ENCODE measurements at places on chromosomes 1 and 21. TPM values are rescaled to one million over a fixed set of nuclear protein-coding genes. Genes with fewer than 3 reads are reported as not detected.

LPAR3 gene
- total RNA-seq, result 1.1 TPM

S1PR1 gene
- total RNA-seq, result 170 TPM

PCP4 gene
- not detected for total RNA-seq

A3GALT2 gene
- not detected for total RNA-seq

VWA5B1 gene
- not detected for total RNA-seq

FGR gene
- not detected for total RNA-seq

CHIA gene
- not detected for total RNA-seq

TNFRSF18 gene
- 796 TPM for total RNA-seq

HTR1D gene
- total RNA-seq, result not detected

IGSF3 gene
- 2.1 TPM for total RNA-seq

BCAS2 gene
- total RNA-seq, result 39.3 TPM

KANK4 gene
- not detected for total RNA-seq

APCS gene
- total RNA-seq, result not detected

OPRD1 gene
- total RNA-seq, result not detected

DNA sequence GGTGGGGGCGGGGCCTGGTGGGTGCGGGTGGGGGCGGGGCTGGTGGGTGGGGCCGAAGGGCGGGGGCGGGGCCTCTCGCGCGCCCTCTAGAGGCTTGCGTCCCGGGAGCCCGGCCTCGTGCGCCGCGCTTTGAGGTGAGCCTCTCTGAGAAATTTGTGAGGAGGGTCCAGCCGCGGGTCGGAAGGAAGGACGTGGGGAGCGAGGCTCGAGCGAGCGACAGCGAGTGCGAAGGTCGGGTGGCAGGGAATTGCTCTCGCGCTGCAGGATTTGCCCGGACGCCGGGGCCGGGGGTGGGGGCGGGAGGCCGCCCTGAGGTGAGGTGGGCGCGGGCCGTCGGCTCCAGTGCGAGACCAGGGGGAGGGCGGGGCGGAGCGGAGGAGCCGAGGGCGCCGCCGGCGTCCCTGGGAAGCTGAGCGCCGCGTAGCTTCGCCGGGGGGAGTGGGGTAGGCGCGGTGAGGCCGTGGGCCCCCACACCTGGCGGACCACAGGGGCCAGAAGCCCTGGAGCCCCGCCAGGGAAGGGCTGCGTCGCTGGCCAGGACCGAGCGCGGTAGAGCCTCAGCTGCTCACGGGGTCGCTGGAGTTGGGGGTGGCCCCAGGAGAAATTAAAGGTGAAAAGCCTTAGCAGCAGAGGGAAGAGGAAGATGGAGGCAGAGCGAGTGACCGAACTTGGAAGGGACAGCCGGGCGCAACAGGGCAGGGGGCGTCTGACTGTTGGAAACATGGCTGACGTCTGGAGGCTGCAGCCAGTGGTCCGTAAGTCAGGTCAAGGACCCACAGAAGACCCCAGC is 754 bp upstream of the LSS start:
- ATAC-seq, result peak; percentile 53

GRCh38 chr1:113453771-113454083 is 63.4 kb downstream of the MAGI3 start:
- ATAC-seq, result no peak

DNA sequence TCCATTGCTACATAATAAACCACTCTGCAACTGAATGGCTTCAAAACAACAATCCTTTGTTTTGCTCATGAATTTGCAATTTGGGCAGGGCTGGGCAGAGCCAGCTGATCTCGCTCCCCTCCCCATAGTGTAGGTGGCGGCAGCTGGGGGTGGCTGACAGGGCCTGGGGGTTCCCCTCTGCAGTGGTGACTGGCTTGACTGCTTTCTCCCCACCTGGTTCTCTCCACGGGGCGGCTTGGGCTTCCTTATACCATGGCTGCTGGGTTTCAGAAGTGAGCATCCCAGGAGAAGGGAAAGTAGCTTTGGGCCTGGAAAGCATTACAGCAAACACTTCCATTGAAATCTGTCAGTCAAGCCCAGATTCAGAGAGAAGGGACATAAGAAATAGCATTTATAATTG is 129.7 kb upstream of the ZBTB40 start:
- ATAC-seq, result no peak

GRCh38 chr1:28913786-28914227 is 562 bp upstream of the EPB41 start:
- ATAC-seq, result no peak

DNA sequence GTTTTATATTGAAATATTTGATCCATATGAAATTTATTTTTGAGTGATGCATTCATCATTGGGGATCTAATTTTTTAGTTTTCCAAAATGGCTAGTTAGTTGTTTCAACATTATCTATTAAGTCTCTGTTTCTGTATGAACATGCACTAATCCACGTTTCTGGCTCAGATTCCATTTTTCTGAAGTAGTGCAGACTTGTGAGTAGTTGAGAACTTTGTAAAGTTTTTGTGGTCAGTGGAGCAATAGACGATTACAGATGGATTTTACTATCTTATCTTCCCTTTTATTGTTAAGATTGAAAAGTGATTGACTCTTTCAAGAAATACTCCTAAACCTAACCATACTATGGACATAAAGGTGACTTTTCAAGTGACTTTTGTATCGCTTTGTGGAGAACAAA is 16.7 kb downstream of the SOAT1 start:
- no peak for ATAC-seq

- ATAC-seq, result no peak
Measured at GRCh38 chr1:113861641-113862040, 9.9 kb downstream of the PTPN22 start.

- peak; percentile 62 for ATAC-seq
Measured at GRCh38 chr1:152110860-152111514, 4.3 kb downstream of the TCHH start.

DNA sequence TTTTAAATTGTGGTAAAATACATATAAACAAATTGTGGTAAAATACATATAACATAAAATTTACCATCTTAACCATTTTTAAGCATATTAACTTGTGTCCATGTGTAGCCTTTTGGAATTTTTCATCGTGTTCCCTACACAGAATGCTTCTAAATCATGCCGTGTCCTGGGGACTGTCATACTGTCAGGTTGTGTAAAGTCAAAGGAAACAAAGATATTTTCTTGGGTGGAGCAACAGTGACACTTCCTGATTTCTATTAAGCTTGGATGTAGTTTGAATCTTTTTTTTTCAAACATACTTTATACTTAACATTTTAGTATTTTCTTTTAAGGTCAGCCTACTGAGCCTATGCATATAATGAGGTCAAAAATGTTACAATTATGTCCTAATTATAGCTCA is 32.3 kb downstream of the DOP1B start:
- ATAC-seq, result no peak

- ATAC-seq, result no peak
Measured at GRCh38 chr1:94798462-94798861, 21.7 kb upstream of the SLC44A3 start.

GRCh38 chr1:206441336-206441967 is 28.8 kb upstream of the IKBKE start:
- no peak for ATAC-seq

GRCh38 chr1:89198491-89199072 is at the start of gene GBP4:
Gene GBP4 (minus strand): TSS chr1:89198942. CDS start chr1:89198834, 108 bp downstream.
- ATAC-seq, result peak; percentile 77

GRCh38 chr21:42091899-42092508 is 20.9 kb downstream of the UMODL1 start:
- ATAC-seq, result no peak

GRCh38 chr21:39007532-39007931 is 175.7 kb downstream of the PSMG1 start:
- ATAC-seq, result no peak

- no peak for ATAC-seq
Measured at GRCh38 chr1:215081661-215082531, 641 bp upstream of the KCNK2 start.

- ATAC-seq, result no peak
Measured at GRCh38 chr1:235724730-235725129, 75.1 kb upstream of the GNG4 start.

GRCh38 chr1:75444220-75444619 is 166.7 kb downstream of the SLC44A5 start:
- no peak for ATAC-seq

DNA sequence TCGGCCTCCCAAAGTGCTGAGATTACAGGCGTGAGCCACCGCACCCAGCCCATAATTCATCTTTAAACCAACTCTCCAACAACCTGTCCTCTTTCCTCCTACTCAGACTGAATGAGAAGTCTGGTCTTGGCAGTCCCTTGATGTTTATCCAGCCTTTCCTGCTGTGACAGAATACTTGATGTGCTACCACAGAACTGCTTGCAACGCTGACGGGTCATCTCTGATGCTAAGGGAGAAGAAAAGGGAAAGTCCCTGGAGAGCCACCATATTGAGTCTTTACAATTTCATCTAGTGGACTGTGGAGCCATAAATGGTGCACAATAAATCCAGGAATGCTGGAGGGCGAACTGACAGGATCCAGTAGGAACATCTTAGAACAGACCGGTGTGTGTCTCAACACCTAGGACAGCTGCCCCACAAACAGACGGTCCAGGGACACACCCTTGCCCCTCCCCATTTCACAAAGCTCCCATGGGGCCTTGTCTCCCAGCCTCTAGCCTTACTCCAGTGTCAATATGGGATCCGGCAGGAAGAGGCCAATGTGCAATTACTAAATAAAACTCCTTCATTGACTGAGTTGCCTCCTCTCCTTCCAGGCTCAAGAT is 30.7 kb downstream of the JAK1 start:
- peak; percentile 41 for ATAC-seq

DNA sequence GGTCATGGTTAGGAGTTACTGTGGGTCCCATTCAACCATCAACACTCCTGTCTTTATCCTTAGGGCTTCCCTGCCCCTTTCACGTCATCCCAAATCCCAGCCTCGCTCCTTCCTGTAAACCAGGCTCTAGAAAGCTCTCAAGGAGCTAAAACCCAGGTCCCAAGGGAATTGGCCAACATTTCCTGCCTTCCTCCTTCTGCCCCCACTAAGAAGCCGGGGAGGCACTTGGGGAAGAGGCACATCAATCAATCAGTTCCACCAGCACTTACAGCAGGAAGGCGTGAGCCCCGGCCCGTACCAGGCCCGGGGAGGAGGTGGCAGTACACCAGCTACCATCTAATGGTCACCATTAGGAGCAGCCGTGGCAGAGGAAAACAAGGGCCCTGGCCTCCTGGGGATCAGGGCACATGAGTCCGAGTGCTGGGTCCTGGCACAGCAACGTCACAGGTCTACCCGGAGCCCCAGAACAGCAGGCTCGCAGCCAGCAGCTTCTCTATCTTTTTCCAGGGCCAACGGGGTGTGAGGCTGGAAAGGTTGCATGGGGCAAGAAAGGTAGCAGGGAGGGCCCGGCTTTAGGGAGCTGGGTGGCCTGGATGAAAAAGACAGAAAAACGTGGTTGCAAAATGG is 108.6 kb downstream of the CASZ1 start:
- no peak for ATAC-seq

- ATAC-seq, result no peak
Measured at GRCh38 chr1:21297975-21298374, 7.7 kb upstream of the ECE1 start.

- no peak for ATAC-seq
Measured at GRCh38 chr1:31949862-31950261, 11.7 kb upstream of the PTP4A2 start.

DNA sequence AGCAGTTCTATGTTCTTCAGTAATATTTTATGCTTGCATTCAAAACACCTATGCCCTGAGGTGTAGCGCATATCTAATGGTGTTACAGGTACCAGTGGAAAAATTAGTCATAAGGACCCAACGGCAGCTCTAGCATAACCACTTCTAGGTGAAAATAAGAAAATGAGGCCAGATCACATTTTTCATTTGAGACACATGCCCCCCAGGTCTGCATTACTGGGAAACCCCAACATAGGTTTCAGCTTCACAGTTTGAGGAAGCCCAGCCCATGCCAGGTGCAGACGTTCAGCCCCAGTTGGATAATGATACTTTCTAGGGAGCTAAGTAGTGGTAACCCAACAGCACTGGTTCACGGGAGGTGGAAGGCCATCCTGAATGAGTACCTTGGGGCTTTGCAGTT is 129.8 kb downstream of the CNIH3 start:
- ATAC-seq, result peak; percentile 51

- no peak for ATAC-seq
Measured at GRCh38 chr1:92826792-92827191, 5.0 kb upstream of the RPL5 start.

GRCh38 chr1:48649880-48650279 is 126.8 kb downstream of the BEND5 start:
- no peak for ATAC-seq

DNA sequence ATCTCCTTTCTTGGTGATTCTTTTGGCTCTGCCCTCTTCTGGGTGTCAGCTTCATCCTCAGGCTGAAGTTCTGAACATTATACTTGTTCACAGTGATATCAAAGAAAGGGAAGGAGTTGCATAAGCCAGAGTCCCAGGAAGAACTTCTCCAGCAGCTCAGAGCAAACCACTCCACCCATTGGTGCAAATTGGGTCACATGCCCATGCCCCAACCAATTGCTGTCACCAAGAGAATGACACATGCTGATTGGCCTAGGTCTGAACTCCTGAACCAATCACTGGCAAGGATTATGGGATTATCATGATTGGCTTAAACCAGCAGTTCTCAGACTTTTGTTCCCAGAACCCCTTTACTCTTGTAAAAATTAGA is 256.5 kb upstream of the TMEM51 start:
- peak; percentile 43 for ATAC-seq

GRCh38 chr1:206734499-206735142 is 36.0 kb upstream of the IL19 start:
- peak; percentile 22 for ATAC-seq

DNA sequence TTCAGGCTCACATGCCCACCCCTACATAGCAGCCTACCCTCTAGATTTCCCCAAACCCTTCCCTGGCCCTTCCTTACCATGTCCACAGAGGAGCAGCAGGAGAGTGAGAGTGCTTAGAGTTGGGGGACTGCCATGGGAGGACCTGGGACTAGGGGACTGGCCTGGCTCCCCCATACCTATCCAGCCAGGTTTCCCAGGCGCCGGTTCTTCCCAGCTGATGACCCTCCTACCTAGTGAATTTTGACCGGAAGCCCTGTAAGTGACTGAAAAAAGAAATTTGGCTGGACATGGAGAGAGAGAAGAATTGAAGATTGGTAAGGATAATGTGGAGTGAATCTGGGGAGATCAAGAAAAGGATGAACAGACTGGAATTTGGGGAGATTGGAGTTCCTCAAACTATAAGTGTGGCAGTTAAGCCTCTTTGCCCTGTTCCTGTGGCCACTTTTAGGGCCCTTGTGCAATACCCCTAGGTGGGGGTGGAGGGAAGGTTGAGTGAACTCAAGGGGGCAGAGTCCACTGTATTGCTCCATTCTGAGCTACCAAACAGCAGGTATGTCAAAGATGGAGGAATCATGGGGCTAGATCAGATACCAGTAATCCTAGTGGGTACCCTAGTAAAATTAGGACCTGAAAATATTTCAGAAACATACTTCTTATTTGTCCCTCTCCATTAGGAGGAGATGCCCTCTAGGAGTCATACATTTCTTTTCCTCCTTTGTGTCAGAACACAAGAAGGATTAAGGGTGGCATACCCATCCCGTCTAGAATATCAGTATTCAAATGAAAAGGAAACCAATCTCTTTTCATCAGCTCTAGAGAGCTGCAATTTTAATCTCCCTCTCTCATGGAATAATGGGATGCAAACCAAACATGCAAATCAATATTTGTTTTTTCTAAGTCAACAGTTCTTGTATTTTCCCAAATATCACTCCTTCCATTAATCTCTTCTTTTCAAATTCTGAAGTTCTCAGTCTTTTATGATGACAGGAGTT is 1.2 kb downstream of the HJV start:
- no peak for ATAC-seq

DNA sequence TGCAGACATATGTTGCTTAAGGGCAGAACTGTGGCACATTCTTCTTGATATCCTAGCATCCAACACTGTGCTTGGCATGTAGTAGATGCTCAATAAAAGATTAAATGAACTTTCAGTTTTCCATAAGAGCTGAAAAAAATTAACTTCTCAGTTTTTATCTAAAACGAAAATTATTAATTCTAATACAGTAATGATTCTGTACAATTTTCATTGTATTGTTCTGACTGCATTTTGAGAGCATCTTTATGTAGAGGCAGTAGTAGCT is 46.6 kb downstream of the FGGY start:
- ATAC-seq, result no peak
